RWPE1 (cell line): ENCODE measurements at places on chromosomes 1 and 21.

- no peak for DNase-seq
These were observed 15.1 kb downstream of the GJA5 start for GRCh38 chr1:147745271-147745670.

GRCh38 chr1:11354893-11355553 is 82.0 kb downstream of the UBIAD1 start:
- DNase-seq: no peak

DNA sequence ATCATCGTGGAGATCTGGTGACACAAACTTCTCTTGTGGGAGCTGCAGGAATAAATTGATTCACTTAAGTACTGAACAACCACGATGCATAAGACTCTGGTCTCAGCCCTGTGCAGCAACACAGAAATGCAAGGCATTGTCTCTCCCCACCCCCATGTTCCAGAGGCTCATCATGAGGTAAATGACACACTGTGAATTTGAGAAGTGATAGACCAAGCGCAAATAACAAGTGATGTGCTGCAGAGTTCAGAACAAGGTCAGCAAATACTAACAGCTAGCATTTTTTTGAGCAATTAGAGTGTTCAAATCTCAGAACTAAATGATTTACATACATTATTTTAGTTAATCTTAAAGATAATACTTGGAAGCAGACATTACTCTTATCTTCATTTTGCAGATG is 223.7 kb downstream of the SEC16B start:
- DNase-seq: no peak

DNA sequence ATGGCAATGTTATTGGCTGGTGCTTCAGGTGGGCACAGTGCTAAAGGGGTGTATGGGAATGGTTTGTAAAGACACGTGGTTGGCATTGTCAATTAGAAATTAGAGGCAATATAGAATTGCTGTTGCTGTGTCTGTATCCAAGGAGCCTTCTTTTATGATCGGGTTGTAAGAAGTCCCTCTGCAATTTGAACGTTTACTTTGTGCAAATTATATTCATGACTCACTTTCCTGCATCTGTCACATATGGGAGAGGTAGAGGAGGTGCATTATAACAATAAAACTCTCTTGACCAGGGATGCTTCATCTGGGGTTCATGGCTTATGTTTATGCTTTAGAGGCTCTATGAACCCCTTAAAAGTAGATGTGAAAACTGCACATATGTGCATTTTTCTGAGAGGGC is 130.4 kb upstream of the DNAH14 start:
- DNase-seq: no peak

DNA sequence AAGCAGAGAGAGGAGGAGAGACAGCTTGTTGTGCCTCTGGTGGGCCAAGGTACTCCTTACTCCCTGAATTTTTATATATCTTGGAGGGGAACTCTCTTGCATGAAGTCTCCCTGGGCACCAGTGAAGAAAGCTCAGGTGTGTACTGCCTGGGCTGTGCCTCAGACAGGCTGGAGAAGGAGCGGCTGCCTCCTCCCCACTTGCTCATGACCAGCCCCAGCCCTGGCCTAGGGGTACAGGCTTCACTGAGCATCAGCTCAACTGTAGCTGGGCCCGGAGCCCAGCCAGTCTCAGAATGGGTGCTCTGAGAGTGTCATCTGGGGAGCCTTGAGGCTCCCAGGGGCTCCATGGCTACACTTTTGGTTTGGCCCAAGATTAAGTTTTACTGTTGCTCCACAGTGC is 44.8 kb upstream of the TENT5C start:
- no peak for DNase-seq

- DNase-seq: no peak
These were observed 52.8 kb downstream of the CAPN2 start for GRCh38 chr1:223765036-223765718.

GRCh38 chr1:200960236-200960947 is 63.1 kb downstream of the KIF21B start:
- DNase-seq: no peak

DNA sequence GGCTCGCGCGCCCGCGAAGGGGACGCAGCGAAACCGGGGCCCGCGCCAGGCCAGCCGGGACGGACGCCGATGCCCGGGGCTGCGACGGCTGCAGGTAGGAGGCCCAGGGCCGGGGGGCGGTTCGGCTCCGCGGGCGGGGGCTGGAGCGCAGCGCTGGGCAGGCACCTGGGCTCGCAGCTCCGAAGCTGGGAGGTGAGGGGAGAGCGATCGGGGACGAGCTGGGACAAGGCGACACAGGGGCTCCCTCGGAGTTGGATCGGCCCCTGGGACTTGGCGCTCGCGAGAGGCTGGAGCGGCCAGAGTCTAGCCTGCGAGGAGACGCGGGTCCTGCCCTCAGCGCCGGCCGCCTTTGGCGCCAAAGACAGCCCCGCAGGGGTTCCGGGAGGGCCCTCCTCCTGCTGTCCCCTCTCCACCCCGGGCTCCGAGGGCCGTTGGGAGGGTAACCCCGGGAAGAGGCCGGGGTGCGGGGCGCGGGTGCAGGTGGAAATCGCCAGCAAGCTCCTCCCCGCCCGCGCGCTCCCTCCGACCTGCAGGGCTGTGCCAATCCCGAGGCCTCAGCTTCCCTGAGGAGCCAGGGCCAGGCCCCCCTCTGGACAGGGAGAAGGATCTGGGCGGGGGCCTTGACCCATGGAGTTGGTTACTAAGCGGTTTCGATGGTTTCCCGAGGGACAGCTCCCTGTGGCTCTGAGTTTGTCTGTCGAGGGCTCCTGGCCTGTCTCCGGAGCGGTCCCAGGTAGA is 401 bp downstream of the TP73 start:
- DNase-seq: no peak

- no peak for DNase-seq
These were observed 39.5 kb downstream of the ERI3 start for GRCh38 chr1:44315521-44315920.

DNA sequence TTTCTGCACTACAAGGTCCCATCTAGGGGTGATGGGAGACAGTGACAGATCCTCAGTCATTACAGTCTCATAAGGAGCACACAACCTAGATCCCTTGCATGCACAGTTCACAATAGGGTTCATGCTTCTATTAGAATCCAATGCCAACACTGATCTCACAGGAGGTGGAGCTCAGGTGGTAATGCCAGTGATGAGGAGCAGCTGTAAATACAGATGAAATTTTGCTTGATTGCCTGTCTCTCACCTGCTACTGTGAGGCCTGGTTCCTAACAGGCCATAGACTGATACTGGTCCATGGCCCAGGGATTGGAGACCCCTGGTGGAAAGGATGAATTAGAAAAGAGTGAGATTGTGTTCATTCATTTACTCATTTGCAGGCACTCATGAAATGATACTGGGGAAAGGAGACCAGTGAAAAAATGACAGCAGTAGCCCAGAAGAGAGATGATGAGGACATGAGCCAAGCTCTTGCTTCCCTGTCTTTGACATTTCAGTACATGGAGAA is 251.6 kb upstream of the DUSP10 start:
- DNase-seq: no peak

GRCh38 chr1:183484254-183484653 is 12.0 kb downstream of the SMG7 start:
- no peak for DNase-seq

DNA sequence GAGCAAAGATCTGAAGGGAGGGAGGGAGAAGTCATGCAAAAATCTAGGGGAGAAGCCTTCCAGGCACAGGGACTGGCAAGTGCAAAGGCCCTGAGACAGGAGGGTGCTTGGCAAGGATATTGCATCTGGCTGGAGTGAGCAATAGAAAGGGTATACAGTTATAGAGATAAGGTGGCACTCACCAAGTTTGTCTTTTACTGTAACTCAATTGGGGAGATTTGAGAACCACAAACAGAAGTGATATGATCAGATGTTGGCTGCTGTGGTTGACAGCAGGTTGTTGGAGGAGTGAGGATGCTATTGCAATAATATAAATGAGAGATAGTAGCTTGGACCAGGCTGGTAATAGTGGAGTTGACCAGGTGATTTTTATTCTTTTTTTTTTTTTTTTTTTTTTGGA is 25.6 kb downstream of the MCOLN3 start:
- DNase-seq: no peak

DNA sequence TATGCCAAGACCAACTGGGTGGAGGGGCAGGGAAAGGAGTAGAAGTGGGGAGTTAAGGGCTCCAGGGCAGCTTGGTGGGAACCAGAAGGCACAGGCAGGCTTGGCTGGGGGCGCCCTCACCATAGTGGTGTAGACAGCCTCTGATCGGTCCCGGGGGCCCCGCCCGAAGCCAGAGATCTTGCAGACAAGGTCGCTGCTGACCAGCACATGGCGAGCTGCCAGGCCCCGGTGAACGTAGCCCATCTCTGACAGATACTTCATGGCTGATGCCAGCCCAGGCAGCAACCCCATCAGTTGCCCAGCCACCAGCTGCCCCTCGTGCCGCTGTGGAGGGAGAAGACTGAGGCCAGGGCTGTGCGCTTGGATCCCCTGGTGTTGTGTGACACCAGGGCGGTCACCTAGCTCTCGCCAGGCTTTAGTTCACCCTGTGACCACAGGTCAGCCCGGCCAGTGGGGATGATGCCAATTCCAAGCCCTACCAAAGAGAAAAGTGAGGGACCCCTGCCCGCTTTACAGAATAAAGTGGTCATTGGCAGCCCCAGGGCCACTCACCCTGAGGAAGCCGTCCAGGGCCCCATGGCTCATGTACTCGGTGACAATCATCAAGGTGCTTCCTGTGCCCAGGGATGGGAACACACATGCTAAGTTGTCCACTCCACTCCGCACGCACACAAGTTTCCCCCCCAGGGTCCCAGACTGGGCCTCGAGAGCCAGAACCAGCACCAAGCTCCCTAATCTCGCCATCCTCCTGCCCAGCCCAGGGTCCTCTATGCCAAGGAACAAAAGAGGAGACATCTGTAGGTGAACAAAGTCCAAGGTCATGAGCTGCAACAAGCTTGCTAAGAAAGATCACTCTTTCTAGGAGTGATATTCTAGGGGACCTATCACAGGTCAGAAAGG is 28.2 kb downstream of the CDCA8 start:
- no peak for DNase-seq

DNA sequence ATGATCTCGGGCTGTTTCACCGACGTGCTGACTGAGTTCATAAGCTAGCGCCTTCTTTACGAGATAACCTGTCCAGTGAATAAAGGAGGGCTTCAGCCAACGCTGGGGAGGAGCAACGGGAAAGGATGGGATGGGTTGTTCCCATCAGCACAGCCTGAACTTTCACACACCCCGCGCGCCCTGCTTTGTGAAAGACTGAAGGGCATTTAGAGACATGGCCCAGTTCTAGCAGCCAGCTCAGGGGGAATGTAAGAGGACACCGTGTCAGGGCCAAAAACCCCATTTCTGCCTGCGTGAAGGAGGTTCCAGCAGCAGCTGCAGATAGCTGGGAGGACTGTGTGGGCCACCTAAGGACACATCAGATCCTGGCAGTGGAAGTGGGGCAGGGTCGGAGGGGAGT is 255.1 kb upstream of the RAB4A start:
- no peak for DNase-seq
